ENCODE measurements at places on chromosomes 4 and X. TPM values are rescaled to one million over a fixed set of nuclear protein-coding genes. Genes with fewer than 3 reads are reported as not detected.

The MND1 gene
- total RNA-seq: 2.4 TPM

The TMSB15A gene
- total RNA-seq: 0.75 TPM

The PASD1 gene
- not detected for total RNA-seq

The PACRGL gene
- total RNA-seq: 26.7 TPM

The CYLC1 gene
- total RNA-seq: not detected

The TMPRSS11A gene
- not detected for total RNA-seq

The MSX1 gene
- total RNA-seq: 3.5 TPM

The TMEM35A gene
- total RNA-seq: 1.8 TPM

The RAB40A gene
- not detected for total RNA-seq

The PSAPL1 gene
- not detected for total RNA-seq

The ANKRD50 gene
- 68.3 TPM for total RNA-seq

The EFHC2 gene
- total RNA-seq: not detected

The ZCCHC12 gene
- under 0.01 TPM for total RNA-seq

The ASB9 gene
- total RNA-seq: 7.6 TPM

The SPANXA1 gene
- not detected for total RNA-seq

The CSN1S1 gene
- not detected for total RNA-seq

The CLDN22 gene
- not detected for total RNA-seq

The AFP gene
- total RNA-seq: 1.0 TPM

The SLC10A3 gene
- total RNA-seq: 8.2 TPM

The MAPK10 gene
- not detected for total RNA-seq

The ARMCX1 gene
- total RNA-seq: 38.5 TPM

The RTL5 gene
- 0.09 TPM for total RNA-seq

The UCP1 gene
- total RNA-seq: not detected

The RPS6KA3 gene
- total RNA-seq: 96.4 TPM

The AMBN gene
- total RNA-seq: not detected

The MAGEB2 gene
- total RNA-seq: not detected

The GUCY1A1 gene
- total RNA-seq: 0.27 TPM

The DMD gene
- total RNA-seq: 7.0 TPM

The SSX3 gene
- not detected for total RNA-seq

The ZNF711 gene
- total RNA-seq: 1.7 TPM

The PDE6B gene
- total RNA-seq: 3.2 TPM

The VEGFC gene
- total RNA-seq: 14.3 TPM

The MORC4 gene
- 13.6 TPM for total RNA-seq

The GAGE12E gene
- not detected for total RNA-seq

The VCX3B gene
- total RNA-seq: not detected

All from endothelial cell of coronary artery (primary cell).